Left ventricle myocardium superior (tissue), 1 donor: ENCODE measurements at places on chromosomes 12 and 14.

DNA sequence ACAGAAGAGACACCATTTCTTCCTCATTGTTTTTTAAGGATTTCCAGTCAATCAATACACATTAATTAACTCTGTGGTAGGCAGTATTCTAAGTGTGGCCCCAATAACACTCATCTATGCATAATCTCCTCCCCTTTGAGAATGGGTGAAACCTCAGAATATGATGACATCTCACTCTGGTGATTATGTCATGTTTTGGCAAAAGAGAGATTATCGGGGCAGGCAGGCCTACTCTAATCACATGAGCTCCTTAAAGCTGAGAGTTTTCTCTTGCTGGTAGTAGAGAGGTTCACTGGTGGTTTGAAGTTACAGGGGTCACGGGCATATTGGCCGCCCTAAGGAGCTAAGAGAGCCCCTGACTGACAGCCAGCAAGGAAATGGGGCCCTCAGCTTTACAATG is 7.1 kb upstream of the LGMN start:
- DNase-seq, result no peak

DNA sequence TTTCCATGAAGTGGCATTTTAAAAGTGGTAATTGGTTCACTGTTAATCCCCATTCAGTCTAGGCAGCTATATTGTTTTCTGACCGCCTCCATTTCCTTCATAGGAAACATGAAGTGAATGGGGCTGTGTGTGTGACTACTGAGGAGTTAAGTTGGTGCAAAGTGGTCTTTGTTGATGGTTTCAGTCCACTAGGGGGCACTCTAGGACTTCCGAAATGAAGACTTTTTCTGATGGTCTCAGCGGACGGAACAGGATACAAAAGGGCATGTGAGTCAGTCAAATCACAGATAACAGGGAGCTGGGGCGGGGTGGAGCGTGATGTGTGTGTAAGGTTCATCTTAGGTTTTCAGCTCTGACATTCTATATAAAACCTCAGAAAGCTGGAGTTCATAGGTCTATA is 240.1 kb upstream of the OR4E1 start:
- peak; percentile 27 for DNase-seq

DNA sequence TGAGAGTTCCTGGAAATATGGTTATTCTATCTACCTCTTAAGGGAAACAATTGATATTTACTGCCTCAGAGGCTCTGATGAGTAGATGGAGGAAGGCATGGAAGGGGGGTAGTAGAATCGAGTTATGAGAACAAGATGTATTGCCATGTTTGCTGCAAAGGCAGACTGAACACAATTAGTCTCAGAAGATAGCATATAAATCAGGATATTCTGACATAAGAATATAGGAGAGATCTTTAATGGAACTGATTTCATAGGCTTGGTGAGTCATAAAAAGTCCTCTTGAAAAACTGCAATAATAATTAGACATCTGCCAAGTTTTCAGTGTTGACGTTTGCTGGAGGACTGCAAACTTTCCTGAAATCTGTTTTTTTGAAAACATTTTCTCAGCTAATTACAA is 636.1 kb downstream of the TMTC2 start:
- DNase-seq, result no peak

DNA sequence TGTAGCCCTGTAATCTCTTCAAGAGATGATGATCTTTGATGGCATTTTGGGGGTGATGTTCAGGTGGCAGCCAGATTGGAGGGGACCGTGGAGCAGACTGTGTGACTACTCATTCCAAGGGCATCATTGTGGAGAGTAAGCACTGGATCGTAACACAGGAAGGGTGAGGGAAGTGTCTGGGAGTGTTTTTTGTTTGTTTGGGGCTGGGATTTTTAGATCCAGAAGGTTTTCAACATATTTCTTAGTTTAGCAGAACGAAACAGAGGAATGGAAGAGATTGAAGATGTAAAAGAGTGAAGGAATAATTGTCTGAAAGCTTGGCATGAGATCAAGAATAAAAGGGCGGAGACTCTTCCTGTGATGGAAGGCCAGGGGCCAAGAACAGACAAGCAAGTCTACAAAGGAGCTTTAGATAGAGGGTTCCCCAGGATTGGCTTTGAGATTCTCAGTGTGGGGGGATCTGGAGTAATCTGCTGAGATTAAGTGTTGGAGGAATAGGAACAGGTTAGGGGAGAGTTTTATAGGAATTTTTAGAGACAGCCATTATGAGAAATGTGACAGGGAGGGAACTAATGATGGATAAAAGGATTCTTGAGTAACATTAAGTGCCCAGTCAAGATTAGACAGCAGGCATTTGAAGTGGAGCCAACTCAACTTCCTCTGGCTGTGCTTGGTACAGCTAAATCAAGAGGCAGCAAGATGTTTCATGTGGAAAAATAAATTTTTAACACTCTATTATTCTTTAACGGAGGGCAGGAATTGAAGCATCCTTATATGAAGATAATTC is 79.7 kb upstream of the REP15 start:
- no peak for DNase-seq

DNA sequence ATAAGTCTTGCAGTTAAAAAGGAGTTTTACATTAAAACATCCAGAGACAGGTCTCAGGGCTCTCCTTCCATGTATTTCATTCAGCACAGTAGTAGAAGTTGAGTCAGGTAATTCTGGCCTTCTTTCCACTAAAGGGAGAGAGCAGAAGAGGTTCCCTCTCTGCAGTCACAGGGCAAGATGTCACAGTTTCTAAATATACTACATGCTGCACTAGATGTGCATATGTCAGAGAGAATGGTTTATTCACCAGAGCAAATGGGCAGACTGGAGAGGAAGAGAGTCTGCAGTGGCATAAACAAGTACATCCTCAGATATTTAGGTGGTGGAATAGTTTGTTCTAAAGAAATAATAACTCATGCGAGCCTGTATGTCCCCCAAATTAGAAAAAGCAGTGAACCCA is 132.0 kb downstream of the KICS2 start:
- DNase-seq, result no peak

DNA sequence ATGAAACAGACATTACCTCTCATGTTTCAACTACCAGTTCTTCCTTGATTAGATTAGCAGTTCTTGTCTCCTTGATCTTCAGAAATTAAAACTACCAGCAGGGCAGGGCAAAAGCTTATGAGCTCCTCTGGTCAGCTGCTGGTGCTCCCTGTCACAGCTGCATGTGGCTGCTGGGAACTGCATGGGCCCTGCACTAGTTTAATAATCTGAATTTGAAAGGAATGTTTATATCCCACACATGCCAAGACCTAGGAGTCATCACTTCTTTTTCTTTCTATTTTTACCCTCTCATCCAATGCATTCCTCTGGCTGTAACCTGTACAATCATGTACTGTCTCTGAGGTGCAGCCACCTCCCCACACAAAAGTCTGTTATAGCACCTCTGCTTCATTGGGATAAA is 73.9 kb downstream of the ARMH4 start:
- no peak for DNase-seq

DNA sequence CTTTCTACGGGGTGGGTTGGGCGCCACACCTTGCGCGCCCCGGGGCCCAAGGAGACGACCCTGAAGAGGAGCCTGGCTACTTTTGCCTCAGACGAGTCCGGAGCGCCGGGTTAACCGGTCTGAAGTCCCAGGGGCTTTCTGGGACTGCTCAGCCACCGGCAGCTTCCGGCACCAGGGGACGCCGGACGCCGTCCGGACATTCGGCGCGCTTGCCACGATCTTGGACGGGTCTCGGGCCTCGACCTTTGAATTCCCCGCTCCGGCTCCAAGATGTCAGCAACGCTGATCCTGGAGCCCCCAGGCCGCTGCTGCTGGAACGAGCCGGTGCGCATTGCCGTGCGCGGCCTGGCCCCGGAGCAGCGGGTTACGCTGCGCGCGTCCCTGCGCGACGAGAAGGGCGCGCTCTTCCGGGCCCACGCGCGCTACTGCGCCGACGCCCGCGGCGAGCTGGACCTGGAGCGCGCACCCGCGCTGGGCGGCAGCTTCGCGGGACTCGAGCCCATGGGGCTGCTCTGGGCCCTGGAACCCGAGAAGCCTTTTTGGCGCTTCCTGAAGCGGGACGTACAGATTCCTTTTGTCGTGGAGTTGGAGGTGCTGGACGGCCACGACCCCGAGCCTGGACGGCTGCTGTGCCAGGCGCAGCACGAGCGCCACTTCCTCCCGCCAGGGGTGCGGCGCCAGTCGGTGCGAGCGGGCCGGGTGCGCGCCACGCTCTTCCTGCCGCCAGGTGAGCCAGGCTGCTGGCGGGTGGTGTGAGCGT is at the start of gene ACOT4:
Gene ACOT4 (plus strand): TSS at position 184 of the 760 bp plus-strand sequence. CDS start 87 bp downstream, at position 271.
- DNase-seq, result peak; percentile 63

GRCh38 chr14:35883677-35884293 is 57.6 kb downstream of the BRMS1L start:
- DNase-seq, result no peak

DNA sequence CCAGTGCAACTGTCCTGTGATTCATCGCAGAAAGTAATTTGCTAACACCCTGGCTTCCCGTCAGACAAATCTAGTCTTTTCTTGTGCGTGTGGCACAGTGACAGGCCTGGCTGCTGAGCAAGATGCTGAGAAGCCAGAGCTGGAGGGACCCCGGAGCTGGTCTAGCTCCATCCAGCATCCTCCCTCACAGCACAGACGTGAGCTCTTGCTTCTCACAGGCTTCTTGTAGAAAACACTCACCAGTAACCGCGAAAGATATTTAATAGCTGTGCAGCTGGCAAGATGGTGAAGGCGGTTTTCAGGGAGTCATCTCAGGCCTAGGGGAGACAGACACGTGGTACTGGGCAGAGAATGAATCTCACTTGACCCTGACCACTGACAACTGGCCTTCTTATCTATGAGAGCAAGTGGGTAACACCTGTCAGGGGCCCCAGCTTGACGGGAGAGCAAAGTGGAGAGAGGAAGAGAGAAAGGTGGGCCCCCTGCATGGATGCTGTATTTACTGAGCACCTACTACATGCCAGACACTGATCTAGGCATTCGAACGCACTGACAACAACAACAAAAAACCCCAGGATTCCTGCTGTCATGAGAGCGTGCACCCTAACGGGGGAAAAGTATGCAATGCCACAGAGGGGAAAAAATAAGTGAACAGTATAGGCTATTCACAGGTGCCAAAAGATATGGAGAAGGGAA is 63.3 kb downstream of the CCDC88C start:
- no peak for DNase-seq

DNA sequence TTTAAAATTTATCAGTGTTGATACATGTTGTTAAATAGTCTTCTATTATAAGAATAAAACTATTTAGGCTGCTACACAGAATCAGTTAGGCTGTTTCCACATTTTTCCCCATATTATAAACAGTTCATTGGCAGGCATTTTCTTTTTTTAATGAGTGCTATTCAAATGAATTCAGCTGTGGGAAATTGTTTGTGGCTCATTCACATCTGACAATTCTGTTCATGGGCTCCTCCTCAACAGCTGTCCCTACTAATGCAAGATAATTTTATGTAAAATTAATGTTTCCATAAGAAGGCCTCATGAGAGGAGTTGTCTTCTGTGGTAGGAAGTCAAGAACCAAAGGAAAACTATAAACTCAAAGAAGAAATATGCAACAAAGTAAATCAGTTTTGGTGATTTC is 218.0 kb downstream of the PPFIA2 start:
- no peak for DNase-seq

- DNase-seq, result no peak
Observed at GRCh38 chr12:38782359-38782758, 123.0 kb downstream of the CPNE8 start.

DNA sequence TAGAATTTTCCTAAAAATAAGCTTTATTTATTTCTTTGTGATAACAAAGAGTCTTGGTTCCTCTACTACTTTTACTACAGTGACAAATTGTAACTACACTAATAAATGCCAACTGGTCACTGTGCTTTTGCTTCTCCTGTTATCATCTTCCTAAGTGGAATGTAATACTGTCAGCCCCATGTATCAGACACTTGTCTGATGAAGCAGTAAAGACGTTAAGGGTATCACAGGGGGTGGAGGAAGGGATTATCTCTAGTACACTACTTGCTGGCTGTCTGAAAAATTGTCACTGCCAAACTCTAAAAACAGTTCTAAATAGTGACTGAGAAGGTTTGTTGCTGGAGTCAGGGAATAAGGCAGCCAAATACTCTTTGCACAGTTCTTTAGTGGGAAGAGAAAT is 11.3 kb downstream of the ASB8 start:
- no peak for DNase-seq

- DNase-seq, result no peak
Observed at GRCh38 chr14:87386524-87386923, 606.5 kb downstream of the GALC start.

DNA sequence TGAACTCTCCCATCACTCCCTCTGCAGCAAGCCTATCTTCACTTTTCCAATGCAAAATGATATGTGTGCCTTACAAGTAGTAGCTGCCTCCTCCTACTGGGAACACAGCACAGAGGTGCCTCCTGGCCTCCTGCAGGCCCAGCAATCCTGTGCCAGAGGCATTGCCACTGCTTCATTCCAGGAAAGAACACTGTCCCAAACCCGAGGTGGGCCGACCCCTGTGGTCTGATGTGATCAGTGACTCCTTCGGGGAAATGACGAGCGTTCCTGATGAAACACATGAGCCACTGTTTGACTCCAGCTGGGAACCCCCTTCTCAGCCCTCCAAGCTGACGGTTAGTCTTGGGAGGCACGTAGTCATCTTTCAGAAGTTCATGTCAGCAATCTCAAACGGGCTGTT is 19.5 kb downstream of the PSMC1 start:
- DNase-seq, result no peak

DNA sequence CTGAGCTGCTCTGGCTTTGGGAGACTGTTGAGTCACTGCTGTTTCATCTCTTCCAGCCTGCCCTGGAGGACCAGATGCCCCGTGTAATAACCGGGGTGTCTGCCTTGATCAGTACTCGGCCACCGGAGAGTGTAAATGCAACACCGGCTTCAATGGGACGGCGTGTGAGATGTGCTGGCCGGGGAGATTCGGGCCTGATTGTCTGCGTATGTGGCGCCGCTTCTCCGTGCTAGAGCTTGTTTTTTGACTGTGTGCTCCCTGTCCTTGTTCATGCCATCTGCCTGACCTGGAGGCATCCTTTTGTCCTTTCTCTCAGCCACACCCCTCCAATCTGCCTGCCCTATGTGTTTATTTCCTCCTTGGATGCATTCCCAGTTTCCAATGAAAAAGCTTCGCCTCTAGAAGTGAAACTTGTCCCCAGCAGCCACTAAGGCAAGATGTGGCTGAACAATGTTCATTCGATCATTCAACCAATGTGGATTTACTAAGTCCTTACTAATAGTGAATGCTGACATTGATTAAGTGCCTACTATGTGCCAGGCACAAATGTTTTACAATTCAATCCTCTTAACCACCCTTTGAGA is 98.6 kb downstream of the NT5DC3 start:
- peak; percentile 36 for DNase-seq

GRCh38 chr14:101132588-101132987 is 229.1 kb upstream of the RTL1 start:
- DNase-seq, result no peak

- DNase-seq, result no peak
Observed at GRCh38 chr14:32933629-32934072, 5.0 kb upstream of the NPAS3 start.
